Natural killer cell (primary cell): ENCODE measurements at places on chromosomes 2 and 18. TPM values are rescaled to one million over a fixed set of nuclear protein-coding genes. Genes with fewer than 3 reads are reported as not detected.

The DNAH7 gene
- 0.07 TPM for total RNA-seq

- no peaks in the 10 kb centered on the region for H3K27me3 ChIP-seq
- H3K27ac ChIP-seq: no peak overlapping the region
- H3K36me3 ChIP-seq: no peaks in the 10 kb centered on the region
- no peak for DNase-seq
- H3K4me3 ChIP-seq: no peak overlapping the region
Measured at GRCh38 chr18:10169064-10169562, 255.3 kb downstream of the VAPA start.

DNA sequence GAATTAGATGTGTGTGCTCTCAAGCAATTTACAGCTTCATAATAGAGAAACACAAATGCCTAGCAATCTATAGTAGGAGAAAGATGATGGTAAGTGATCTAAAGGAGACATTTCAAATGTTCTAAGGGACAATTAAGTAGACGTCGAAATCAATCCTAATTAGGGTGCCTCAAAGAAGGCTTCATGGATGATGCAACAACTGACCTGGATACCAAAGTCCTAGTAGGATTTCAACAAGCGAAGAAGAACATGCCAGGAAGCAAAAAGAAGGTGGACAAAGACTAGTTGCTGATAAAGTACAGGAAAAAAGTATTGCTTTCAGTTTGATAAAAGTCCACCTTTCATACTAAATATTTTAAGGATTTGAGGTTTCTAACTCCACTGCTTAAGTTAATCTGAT is 12.5 kb downstream of the FIGN start:
- H3K36me3 ChIP-seq: no peaks in the 10 kb centered on the region
- H3K27ac ChIP-seq: no peak overlapping the region
- H3K4me3 ChIP-seq: no peak overlapping the region
- no peak for DNase-seq

DNA sequence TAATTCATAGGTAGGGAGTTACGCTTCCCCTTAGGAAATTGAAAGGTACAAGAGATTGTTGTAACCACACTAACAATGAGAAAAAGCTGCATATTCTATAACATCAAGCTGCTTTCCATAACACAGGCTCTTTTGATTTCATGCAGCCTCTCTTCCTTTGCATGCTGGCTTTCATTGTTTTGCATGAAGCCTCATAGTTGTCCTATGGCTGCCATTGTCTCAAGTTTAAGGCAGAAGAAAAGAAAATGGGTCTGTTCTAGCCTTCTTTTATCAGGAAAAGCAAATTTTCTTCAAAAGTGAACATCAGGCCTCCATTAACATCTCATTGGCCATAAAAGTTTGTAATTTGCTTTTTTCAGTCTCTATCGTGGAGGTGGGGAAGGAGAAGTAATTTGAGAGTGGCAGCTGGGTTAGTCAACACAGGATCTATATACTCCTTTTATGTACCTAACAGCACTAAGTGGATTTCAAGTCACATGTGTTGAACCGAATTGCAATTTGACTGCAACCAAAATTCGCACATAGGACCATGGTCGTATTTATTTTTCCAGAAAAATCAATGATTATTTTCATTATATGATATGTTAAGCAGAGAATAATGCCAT is 248.5 kb upstream of the RND3 start:
- no peak for DNase-seq
- H3K27ac ChIP-seq: no peak overlapping the region
- no peak overlapping the region for H3K4me3 ChIP-seq
- no peaks in the 10 kb centered on the region for H3K36me3 ChIP-seq
- no peaks in the 10 kb centered on the region for H3K27me3 ChIP-seq

DNA sequence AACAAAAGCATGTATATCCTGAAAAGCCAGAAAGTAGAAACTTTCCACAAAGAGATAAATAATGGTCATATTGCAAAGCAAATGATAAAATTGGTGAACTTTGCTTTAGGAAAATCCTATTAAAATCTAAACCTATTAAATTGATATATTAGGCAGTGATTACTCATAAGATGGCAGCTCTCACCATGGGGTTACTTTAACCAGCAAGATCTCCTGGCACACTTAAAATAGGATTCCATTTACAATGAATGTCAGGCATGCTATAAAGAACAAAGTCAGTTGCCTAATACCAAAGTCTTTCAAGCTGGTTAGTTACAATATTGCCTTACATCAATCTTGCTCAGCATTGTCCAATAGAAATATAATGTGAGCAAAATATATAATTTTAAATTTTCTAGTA is 816.2 kb downstream of the BCL11A start:
- no peak overlapping the region for H3K27ac ChIP-seq
- H3K4me1 ChIP-seq: no peaks in the 10 kb centered on the region
- no peak overlapping the region for H3K4me3 ChIP-seq
- H3K36me3 ChIP-seq: no peaks in the 10 kb centered on the region
- no peak for DNase-seq

- no peak overlapping the region for H3K27ac ChIP-seq
- H3K27me3 ChIP-seq: no peaks in the 10 kb centered on the region
- no peaks in the 10 kb centered on the region for H3K4me1 ChIP-seq
- H3K4me3 ChIP-seq: no peak overlapping the region
Measured at GRCh38 chr18:62829936-62830335, 114.6 kb downstream of the PHLPP1 start.

The TTC39C gene
- 44.3 TPM for total RNA-seq

DNA sequence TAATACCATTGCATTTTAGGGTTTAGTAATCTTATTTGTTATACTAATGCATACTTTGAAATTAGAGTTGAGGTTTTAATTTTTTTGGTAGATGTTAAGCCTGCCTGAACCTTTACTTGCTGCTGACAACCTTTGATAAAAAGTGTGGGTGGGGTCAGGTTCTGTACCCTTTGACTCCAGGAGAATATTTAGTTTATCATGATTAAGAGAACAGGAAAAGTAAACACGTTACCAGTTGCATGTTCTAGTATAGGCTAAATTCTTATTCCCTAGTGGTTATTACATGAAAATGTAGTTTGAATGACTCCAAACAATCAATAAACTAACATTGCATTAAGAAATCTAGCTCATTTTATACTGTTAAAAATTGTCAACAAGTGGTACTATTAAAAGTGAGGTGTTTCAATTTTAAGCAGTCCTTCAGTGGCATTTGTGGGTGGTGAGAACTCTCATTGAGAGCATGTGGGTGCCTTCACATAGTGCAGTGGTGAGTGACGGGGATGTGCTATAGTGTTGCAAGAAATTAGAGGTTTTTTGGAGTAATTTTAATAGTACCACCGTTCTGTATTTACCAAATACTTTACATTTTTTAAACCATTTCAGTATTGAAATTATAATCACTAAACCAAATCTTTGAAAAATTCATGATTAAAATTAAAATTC is 29.9 kb downstream of the PHLPP1 start:
- H3K27me3 ChIP-seq: no peaks in the 10 kb centered on the region
- H3K27ac ChIP-seq: no peak overlapping the region
- DNase-seq: no peak
- no peaks in the 10 kb centered on the region for H3K4me1 ChIP-seq
- H3K36me3 ChIP-seq: no peaks in the 10 kb centered on the region
- H3K4me3 ChIP-seq: no peak overlapping the region

The ELOA2 gene
- total RNA-seq: not detected

GRCh38 chr2:118718921-118719320 is 128.5 kb downstream of the EN1 start:
- no peaks in the 10 kb centered on the region for H3K36me3 ChIP-seq
- no peak for DNase-seq
- no peaks in the 10 kb centered on the region for H3K27me3 ChIP-seq
- no peak overlapping the region for H3K4me3 ChIP-seq

DNA sequence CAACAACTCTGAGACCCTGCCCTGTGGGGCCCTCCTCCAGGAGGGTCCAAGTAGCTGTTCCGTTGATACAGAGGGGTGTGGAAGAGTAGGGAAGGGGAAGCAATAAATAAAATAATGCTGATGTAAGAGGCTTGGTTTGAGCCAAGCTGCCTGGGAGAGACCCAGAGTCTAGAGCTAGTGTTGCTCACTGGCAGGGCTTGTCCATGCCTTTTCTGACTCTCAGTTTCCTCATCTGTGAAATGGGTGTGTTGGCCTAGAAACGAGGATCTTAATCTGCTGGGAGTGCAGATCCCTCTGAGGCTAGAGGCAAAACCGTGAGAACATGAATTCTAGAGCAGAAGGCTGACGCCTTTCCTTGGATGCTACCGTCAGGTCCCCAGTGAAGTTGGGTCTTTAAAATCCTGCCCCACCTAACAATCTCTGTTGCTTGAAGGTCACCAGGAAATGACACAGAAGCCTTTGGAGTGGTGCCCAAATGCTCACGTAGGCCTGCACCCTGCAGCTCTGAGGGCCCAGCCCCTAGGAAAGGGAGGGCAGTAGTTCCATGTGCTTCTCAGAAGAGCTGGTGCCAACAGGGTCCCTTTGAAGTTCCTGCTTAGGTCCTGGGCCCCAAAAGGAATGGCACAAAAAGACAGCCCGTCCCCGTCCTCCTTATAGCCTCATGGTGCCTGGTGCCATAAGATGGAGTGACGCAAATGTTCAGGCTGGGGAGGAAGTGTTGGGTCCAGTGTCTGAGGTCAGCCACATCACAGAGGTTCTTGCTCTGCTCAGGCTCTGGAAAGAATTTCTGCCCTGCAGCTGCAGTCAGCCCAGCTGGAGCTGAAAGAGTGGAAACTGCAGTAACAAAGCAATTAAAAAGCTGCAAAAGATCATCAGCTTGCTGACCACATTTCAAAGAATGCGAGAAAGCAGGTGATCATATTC is 73.2 kb upstream of the SMAD2 start:
- no peak overlapping the region for H3K27ac ChIP-seq
- H3K4me3 ChIP-seq: no peak overlapping the region
- peaks cover 20% of the 10 kb centered on the region for H3K4me1 ChIP-seq

The LPIN1 gene
- 122 TPM for total RNA-seq

The DNER gene
- not detected for total RNA-seq

DNA sequence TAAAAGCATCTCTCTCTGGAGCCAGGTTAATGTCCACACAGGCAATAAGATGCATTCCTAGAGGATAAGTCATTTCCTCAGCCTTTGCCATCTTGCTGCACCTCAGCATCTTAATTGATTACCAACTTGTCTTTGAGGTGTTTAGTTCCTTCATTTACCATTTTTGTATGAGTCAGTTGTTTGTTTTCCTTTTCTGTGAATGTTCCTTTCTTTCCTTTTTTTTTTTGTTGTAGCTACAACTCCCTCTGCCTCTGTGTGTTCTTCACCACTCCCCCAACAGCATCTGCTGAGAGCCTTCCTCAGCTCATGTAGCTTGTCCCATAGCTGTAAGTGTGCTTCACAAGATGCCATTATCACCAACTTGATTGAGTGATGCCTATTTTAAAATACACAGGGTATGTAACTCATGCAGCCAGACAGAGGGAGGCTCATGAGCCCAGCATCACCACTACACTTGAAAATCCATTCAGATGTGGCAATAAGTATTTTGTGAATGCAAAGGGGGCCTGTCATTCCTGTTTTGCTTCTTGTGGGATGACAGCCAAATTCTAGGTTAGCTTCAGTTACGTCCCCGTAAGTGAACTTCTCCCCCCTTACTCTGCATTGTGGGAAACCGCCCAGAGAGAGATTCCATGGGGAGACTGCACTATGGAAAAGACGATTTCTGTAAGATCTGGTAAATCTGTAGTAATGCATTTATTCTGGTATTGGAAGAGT is 315.9 kb upstream of the ZEB2 start:
- H3K4me3 ChIP-seq: no peak overlapping the region
- H3K36me3 ChIP-seq: no peaks in the 10 kb centered on the region
- H3K4me1 ChIP-seq: no peaks in the 10 kb centered on the region

The GCG gene
- total RNA-seq: not detected

The ASTL gene
- 11.3 TPM for total RNA-seq

DNA sequence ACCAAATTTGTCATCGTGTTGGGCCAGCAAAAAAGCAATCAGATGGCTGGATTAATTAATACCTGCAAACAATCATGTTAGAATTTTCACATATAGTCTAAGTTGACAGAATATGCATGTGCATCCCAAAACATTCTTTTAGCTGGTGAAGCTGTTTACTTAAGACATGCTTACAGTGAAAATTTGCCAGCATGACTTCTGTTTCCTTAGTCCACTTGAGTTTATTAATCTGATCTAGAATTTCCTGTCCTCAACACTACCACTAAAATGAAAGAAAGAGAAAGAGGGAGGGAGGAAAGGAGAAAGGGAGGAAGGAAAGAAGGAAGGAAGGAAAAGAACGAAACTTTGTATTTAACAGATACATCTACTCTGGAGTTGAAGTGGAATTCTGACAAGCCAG is 2109.9 kb upstream of the PIK3C3 start:
- no peaks in the 10 kb centered on the region for H3K27me3 ChIP-seq
- peaks cover 5% of the 10 kb centered on the region for H3K4me1 ChIP-seq
- no peak overlapping the region for H3K27ac ChIP-seq
- no peak for DNase-seq
- no peak overlapping the region for H3K4me3 ChIP-seq

DNA sequence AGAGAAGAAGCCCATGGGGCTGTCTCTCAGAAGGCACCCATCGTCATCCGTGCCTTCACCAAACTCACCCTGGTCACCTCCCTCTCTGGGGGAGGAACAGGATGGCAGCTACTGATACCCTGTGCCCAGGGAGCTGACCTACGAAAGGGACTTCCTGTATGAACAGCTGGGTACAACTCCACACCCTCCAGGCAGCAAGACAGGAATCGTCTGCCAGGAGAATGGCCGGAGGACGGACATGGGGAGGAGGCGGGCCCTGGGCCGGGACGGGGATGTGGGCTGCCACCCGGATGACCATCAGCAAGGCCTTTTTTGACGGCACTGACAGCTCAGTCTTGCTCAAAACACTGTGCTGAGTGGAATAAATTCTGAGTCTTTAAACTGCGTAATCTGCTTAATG is 243.6 kb downstream of the HDAC4 start:
- peaks cover 5% of the 10 kb centered on the region for H3K4me1 ChIP-seq
- no peak overlapping the region for H3K4me3 ChIP-seq
- peaks cover 45% of the 10 kb centered on the region for H3K36me3 ChIP-seq
- DNase-seq: no peak

GRCh38 chr2:198874472-198874858 is 583.3 kb downstream of the SATB2 start:
- no peak overlapping the region for H3K4me3 ChIP-seq
- H3K27me3 ChIP-seq: no peaks in the 10 kb centered on the region
- H3K27ac ChIP-seq: no peak overlapping the region

The CD8B gene
- 1.9 TPM for total RNA-seq

DNA sequence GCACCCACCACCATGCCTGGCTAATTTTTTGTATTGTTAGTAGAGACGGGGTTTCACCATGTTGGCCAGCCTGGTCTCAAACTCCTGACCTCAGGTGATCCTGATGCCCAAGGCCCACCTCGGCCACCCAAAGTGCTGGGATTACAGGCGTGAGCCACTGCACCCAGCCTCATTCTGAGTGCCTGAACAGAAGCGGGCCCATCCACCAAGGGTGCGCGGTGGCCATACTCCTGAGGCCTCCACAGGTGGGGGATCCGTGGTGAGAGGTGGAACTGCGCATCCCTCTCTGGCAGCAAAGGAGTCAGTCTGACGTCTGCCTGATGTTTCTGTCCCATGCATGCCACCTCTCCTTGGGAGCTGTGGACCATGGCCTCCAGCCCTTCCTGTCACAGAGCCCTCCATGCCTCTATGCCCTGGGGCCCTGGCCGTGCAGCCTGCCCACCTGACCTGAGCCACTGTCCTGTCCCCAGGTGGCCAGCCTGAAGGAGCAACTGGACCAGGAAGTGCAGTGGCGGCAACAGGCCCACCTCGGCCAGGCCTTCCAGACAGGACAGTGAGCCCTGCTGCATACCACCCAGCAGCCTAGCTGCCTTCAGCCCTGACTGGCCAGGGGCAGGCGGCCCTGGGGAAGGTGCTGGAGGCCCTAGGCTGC is 7.6 kb upstream of the SNED1 start:
- DNase-seq: no peak
- H3K27ac ChIP-seq: no peak overlapping the region
- no peaks in the 10 kb centered on the region for H3K27me3 ChIP-seq
- H3K36me3 ChIP-seq: no peaks in the 10 kb centered on the region
- H3K4me1 ChIP-seq: no peaks in the 10 kb centered on the region

The PPP3R1 gene
- total RNA-seq: 77.8 TPM

The CCDC85A gene
- not detected for total RNA-seq

The GDF7 gene
- total RNA-seq: 0.02 TPM
